ENCODE measurements at places on chromosomes 1 and 21.

GRCh38 chr1:87916965-87917364, 588.3 kb downstream of the LMO4 start:
- no peak for DNase-seq

- no peak for DNase-seq
Observed at GRCh38 chr1:228016181-228016510, 9.3 kb downstream of the WNT3A start.

DNA sequence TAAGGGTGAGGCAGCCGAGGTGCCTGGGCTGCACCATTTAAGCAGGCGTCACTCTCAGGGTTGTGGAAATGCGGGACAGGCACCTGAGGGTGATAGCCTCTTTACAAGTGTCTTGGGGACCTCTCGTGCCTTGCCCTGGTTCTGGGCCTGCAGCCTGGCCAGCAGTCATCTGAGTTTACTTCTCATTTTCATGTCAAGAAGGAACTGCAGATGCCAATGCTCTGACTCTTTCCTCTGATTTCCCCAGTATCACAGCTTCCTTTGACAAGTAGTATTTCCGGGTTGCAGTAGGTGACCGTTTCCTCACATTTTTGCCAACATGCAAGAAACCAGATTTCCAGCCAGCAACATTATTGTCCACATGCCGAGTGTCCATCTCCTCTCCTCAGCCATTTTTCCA, 286.9 kb downstream of the DISC1 start:
- no peak for DNase-seq

- DNase-seq, result no peak
Observed at GRCh38 chr1:119626841-119627240, 21.2 kb downstream of the ZNF697 start.

DNA sequence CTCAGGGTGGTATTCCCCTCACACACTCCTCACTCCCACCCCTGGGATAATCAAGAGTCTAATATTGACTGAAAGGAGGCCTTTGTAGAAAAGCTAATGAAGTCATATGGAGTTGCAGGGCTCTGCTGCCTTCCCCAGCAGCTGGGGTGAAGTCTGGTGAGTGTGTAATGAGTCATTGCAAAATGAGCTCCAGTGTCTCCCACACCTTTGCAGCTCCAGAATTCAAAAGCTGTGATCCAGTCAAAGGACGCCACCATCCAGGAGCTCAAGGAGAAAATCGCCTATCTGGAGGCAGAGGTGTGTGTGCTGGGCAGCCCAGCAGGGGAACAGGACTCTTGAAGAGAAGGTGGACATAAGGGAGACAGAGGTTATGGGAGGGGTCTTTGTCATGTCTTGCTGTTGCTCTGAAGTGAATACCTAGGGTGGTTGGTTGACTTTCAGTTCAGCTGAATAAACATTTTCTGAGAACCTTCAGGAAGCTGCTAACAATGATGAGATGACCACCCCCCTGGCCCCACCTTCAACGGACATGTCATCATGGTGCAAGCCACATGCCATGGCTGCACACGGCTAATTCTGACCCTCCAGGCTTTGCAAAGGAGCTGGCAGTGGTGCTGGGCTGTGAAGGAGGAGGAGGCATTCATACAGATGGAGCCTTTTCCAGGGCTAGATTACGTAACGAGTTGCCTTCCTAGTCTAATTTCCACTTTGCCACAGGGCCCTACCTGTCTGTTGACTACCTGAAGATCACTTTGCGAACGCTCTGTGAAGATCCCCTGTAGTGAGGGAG, 32.2 kb upstream of the SNX27 start:
- no peak for DNase-seq

DNA sequence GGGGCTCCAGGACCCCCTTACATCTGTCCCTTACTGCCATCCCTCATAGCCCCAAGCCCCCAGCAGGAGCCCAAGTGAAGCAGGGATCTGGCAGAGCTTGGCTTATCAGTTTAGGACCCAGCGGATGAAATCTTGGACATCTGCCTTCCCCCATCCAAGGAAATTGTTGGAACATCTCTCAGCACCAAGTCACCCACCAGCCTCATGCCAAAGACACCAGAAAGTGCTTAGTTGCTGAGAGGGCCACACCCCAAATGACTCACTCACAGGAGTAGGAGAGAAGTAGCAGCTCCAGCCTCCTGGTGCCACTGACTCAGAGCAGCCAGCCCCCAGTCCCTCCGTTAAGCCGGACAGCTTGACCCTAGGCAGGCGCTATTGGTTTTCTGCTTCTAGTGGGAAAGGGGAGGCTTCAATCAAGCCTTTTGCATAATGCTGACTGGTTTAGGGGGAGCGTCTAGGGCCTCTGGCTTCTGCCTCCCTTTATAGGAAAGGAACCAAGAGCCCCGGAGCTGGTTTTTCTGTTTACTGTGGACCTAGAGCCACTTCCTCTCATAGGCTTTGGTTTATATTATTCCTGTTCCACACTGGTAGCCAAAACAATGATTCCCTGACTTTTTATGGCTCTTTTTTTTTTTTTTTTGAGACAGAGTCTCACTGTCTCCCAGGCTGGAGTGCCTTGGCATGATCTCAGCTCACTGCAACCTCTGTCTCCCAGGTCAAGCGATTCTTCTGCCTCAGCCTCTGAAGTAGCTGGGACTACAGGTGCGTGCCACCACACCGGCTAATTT, 114.2 kb upstream of the IPO9 start:
- DNase-seq, result no peak

GRCh38 chr1:197606168-197606845, 169.0 kb downstream of the DENND1B start:
- no peak for DNase-seq

DNA sequence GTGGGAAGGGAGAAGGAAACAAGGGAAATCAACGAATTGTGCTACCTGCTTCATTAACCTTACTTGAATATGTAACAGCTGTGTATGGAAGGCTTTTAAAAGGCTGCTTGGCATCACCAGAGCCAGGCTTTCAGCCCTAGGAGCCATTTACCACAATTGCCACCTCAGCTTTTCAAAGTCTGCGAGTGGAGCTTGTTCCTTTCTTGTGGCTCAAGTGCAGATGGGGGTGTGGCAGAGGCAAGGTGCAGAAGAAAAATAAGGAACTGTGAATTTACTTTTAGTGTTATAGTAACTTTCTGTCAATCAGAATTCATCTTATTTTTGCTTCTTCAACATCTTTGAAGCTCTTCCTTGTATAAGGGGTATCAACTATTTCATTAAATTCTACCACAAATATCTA, 17.6 kb downstream of the CLCA2 start:
- DNase-seq, result no peak

- DNase-seq, result no peak
Observed at GRCh38 chr1:27118440-27118689, 36.6 kb downstream of the SLC9A1 start.

- no peak for DNase-seq
Observed at GRCh38 chr1:222817529-222817928, 2.7 kb downstream of the DISP1 start.

- no peak for DNase-seq
Observed at GRCh38 chr1:172107316-172107975, 266.1 kb downstream of the DNM3 start.

GRCh38 chr1:204045430-204045829, 27.5 kb upstream of the SOX13 start:
- no peak for DNase-seq

DNA sequence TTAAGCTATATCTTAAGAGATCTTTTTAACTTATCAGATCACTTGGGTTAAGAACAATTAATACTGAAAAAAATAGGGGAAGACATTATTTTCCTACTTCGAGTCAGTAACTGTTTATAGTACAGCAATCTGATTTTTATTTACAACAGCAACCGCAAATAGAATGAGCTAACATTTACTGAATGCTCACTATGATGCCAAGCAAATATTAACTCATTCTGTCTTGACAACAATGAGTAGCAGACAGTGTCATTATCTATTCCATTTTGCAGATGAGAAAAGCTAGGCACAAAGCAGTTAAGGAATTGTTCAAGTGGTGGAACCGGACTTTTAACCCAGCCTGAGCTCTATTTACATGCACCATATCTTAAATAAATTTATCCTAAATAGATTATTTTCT, 273.7 kb downstream of the NTNG1 start:
- no peak for DNase-seq

- DNase-seq, result no peak
Observed at GRCh38 chr1:39395357-39395831, 96.0 kb upstream of the BMP8A start.

DNA sequence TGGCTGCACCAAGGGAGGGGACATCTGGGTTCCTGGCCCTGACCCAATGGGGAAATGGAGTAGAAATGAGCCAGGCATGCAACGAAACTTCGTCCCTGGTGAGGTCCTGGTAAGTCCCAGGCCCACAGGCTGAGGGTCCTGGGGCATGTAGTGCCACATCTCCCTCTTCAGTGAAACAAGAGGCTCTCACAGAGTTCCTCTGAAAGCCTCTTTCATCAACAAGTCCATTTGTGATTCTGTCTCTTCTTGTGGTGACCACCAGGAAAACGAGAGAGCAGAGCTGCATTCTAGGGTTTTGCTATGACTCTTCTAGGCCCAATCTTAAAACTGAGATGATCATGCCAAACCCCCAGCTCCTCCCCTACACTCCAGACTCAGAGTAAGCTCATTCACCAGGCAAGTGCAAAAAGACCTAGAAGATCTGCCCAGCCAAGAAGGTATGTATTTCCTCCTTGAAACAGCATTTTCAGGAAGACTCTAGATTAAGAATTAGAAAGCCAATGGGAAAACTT, 24.3 kb upstream of the RNF220 start:
- DNase-seq, result no peak

GRCh38 chr1:75100481-75101092, 33.6 kb upstream of the LHX8 start:
- DNase-seq, result no peak

DNA sequence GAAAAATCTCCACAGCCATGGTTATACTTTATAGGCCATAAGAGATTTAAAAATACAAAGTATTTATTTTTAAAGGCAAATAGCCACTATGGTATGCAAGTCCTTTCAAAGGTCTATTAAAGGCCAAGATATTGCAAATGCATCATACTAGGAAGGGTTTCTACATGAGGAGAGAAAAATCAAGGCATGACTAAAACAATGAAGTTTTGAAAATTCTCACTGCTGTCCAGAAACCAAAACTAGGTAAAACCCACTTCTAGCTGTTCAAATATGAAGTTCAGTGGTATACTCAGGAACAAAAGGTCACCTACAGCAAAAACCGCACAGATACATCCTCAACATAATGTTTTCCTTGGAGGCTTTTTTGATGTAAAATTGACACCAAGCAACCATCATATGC, 75.0 kb downstream of the EPS15 start:
- DNase-seq, result no peak

GRCh38 chr1:10941891-10942541, 70.4 kb upstream of the TARDBP start:
- no peak for DNase-seq

GRCh38 chr21:24995216-24995615, 612.1 kb downstream of the MRPL39 start:
- no peak for DNase-seq

GRCh38 chr1:6245869-6246496, 2.0 kb downstream of the HES3 start:
- no peak for DNase-seq

DNA sequence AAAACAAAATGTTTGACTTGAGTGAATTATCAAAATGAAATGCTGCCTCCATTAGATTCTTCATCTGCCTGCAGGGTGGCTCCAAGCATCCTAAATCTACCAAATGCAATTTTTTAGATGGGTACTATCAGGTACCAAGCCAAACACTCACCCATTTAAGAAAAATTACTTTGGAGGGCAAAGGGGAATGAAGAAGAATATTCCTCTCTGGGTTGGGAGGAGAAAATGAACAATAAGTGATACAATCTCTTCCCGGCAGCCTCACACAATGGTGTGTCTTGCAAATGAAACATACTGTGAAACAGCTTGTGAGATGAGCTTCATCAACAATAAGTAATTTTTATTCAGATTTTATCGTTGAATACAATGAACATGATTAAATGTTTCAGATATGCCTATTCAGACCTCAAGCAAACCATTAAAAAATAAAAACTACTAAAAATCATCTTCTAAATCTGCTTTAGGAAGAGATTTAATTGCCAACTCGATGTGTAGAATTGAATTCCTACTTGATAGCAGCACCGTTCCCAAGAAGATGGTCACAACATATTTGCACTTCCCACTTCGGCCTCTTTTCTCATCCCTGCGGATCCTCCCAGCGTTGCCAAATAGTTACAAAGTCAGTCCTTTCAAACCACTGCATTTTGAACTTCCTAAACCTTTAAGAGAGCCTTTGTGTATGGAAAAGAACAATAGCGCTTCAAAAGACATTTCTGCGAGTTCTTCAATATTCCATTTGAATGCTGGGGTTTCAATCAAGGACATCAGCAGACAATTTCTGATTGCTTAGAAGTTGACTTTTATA, 2.7 kb downstream of the DAB1 start:
- DNase-seq, result no peak

- DNase-seq, result no peak
Observed at GRCh38 chr1:69967245-69967766, 238.1 kb downstream of the LRRC40 start.

- DNase-seq, result no peak
Observed at GRCh38 chr1:53262000-53262399, 23.7 kb upstream of the MAGOH start.

DNA sequence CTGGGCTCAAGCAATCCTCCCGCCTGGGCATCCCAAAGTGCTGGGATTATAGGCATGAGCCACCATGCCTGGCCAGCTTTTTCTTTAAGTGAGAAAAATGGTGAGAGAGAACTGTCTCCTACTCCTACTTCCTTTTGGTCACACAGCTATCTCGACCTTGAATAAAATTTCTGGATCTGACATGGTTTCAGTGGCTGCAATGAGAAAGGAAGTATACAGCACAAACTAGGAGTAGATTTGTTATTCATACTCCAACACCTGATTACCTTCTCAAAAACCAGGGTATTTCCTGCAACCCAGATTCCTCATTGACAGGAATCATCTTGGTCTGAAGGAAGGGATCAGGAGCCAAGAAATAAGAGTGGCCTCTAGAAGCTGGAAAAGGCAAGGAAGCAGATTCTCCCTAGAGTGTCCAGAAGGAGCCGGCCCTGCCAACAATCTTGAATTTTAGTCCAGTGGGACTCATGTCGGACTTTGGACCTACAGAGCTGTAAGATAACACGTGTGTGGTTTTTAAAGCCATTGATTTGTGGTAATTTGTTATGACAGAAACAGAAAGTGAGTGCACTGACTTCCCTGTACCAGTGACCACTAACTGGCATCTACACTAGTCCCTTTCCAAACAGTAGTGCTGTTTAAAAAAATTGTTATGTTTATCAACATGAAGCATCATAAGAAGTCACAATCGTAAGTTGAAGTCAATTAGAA, 516.6 kb downstream of the SMYD3 start:
- no peak for DNase-seq

GRCh38 chr21:43926196-43926595, 61.2 kb downstream of the AGPAT3 start:
- no peak for DNase-seq
